ENCODE measurements at places on chromosomes 12 and 14.

- DNase-seq: no peak
These were observed 954 bp upstream of the CALCOCO1 start for GRCh38 chr12:53728206-53728605.

GRCh38 chr12:106288494-106289195 lies 13.9 kb upstream of the TCP11L2 start:
- DNase-seq: no peak

- no peak for DNase-seq
These were observed 24.1 kb upstream of the ATP2A2 start for GRCh38 chr12:110256780-110257431.

- DNase-seq: no peak
These were observed 41.6 kb upstream of the CDK17 start for GRCh38 chr12:96441816-96442215.

DNA sequence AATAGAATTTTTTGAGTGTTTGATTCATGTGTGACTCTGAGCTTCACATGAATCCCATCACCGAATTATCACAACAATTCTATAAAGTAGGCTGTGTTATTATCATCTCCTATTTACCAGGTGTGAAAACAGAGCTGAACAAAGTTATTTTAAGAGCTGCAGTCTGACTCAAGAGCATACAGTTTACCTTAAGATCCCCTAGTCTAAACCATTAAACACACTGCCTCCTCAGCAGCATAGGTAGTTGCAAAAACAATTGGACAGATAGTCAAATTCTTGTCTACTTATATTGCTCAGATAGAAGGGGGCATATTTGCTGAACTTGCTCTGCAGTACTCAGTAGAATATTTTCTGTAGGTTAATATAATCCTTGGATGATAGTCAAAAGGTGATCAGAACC lies 219.8 kb upstream of the ATP2B1 start:
- no peak for DNase-seq

GRCh38 chr12:42760550-42760949 lies 171.0 kb upstream of the PRICKLE1 start:
- no peak for DNase-seq

DNA sequence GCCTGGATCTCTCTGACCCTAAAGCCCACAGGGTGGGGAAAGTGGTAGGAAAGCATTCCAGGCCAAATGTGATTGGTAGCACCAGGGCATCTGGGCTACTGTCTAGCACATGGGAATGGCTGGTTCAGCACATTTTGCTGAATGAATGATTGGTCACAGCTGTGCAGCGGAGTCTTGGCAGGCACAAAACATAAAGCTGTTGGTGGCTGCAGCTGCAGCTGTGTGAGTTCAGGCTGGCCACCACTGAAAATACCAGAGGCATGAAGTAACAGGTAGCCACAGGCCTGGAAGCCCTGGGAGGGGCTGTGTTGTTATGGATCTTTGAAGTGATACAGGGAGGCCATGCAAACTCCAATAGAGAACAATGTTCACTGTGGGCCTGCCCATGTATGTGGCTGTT lies 72.7 kb downstream of the MYRFL start:
- no peak for DNase-seq

GRCh38 chr14:30994681-30995620 lies 30.5 kb upstream of the AP4S1 start:
- DNase-seq: no peak

DNA sequence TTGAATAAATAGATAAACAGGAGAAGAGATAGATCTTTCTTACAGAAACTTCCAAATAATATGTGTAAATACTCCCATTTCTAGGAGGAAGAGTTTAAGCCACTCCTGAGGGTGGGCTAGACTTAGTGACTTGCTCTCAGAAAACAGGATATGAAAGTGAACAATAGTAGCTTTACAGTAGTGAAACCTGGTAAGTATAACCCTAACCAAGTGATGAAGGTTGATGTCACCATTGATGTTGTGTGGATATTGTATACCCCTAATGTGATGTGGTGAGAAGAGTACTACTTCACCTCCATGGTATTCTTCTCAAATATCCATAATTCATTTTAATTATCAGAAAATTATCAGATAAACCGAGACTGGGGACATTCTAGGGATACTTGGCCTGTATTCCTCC lies 20.9 kb downstream of the AKAP6 start:
- no peak for DNase-seq

- no peak for DNase-seq
These were observed at the start of gene CNTN1 for GRCh38 chr12:40691913-40692764. CNTN1 (plus strand) TSS chr12:40692439.

DNA sequence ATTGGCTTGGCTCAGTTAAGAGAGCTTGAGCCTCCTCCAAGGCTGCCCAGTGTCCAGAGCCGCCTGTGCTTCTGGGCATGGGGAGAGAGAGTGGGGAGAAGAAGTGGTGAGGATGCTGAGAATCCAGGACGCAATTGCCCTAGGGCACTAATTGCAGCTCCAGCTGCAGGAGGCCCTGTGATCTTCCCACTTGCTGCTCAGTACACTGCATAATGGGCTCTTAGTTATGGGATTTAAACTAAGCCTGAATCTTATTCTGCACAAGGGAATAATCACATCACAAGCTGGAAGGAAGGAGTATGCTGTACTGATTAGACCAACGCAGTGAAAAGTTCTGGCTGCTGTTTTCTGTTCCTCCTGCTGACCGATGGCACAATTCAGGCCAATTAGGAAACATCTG lies 101.0 kb upstream of the PRMT8 start:
- DNase-seq: no peak

- DNase-seq: no peak
These were observed 88.7 kb upstream of the RAP1B start for GRCh38 chr12:68521848-68522502.

DNA sequence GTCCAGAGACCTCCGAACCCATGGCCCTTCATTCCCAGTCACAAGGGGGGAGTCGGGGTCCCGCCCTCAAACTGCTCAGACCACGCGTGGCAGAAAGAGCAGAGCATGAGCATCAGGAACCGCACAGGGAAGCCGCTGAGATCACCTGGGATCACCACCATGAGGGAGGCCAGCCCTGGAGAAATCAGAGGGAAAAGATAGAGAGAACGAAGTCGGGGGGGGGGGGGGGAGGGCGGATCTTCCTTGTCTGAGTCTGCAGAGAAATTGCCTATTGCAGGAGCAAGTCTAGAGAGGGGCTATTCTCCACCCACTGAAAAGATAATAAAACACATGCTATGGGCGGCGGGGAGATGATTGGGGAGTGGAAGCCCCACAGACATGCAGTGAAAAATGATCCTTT lies 884 bp upstream of the TMEM132C start:
- no peak for DNase-seq

DNA sequence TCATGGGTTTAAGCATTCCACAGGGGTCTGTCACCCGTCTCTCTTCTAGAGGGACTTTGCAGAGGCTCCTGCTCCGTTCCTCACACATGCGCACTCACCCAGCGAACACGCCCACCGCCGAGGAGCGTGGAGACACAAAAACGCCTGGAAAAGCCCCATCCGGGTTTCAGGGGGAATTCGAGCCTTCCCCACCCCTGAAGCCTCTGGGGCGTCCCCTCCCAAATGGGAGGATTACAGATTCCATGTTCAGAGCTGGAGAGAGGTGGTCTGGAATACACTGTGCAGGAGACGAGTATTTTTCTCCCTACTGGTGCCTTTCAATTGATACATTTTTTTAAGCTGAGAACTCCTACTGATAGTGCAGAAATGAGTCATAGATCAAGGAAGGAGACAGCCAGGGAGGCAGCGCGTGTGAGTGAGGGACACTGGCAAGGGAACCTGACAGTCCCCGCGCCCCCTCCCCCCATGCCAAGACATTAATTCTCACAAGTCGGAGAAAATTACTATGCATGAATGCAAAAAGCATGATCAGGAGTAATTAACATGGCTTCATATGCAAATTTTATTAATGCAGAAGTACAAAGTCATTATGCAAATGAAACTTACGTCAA lies 36.9 kb downstream of the BCL11B start:
- DNase-seq: no peak

- no peak for DNase-seq
These were observed 270.6 kb downstream of the SLC6A15 start for GRCh38 chr12:84641940-84642545.

DNA sequence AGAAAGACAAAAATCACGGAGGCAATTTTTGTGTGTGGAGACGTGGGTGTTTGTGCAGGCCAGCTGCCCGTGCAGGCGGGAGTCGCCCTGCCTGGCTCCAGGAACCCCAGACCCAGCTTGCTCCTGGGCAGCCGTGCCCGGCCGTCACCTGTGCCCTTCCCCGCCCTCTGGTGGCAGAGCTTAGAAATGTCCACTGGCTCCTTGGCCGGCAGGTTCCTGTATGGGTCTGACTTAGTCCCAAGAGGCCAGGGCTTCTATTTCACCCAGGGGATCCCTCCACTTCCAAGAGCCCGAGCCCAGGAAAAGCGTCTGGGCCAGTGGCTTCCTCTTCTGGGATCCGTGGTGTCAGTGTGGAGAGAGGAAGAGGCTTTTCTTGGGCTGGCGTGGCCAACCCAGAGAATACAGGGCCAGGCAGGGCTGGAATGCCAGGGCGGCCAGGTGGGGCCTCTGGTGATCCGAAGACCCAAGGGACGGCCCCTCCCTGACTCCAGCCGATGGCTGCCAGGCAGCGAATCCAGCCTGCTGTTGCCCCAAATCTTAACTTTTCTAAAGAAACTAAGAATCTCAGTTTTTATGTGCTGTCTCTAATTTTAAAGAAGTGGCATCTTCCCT lies 120.9 kb downstream of the TMEM132C start:
- DNase-seq: no peak

GRCh38 chr12:14979468-14979867 lies 6.6 kb downstream of the PDE6H start:
- DNase-seq: no peak

DNA sequence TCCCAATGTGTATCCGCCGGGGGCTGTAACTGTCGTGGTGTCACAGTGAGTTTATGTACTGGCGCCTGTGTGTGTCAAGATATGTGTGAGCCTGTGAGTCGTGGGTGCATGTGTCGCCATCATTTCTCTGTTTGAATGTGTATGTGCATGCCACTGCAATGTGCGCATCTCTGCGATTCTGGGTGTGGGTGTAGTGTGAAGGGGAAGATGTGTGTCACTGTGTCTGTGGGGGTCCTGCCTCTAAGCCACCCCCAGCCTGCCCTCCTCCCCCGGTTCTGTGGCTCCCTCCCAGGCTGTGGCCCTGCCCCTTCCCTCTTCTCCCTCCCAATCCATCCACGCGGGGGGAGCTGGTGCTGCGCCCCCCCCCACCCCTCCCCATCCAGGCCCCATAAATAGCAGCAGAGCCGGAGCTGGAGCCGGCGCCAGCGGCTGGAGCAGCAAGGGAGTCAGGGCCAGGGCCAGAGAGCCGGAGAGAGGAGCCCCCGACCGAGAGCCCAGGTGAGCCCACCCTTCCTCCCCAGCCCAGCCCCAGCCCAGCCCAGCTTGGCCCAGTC lies at the start of gene CPNE6:
CPNE6 (plus strand) TSS at position 419 of the 554 bp plus-strand sequence. CDS start 1,375 bp downstream, outside the sequence.
- no peak for DNase-seq

DNA sequence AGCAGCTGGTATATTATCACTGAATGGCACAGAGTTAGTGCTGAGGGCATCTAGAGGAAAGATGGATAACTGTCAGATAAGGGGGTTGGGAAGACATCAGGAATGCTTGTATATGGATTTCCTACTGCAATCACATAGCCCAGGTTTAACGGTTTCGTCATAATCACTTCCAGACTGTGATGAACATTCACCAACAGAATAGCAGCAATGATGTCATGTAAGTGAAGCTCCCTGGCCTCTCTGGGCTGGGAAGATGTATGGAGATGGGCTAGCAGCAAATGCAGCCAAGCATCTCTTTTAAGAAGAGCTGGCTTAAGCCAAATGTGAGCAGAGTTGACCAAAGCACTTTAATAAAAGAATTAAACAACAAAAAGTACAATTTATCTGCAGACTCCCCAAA lies 714.6 kb downstream of the GALC start:
- DNase-seq: no peak

DNA sequence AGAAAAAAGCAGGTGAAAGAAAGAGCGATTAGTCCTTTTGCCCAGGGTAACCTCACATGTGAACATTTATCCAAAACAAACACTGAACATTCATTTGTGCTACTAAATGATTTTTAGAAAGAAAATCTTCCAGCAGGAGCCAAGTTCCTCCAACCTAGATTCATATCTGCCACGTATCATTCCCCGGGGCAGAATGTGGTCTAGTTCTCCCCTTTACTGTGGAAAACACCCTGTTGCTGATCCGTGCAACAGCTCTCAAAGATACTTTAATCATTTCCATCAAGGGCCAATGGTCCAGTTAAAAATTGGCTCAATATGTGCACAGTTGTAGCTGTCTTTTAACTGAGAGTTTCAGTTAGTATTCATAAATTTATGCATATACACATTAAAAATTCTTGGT lies 479.1 kb downstream of the ATP23 start:
- no peak for DNase-seq

GRCh38 chr12:87270919-87271318 lies 758.3 kb downstream of the C12orf50 start:
- no peak for DNase-seq

DNA sequence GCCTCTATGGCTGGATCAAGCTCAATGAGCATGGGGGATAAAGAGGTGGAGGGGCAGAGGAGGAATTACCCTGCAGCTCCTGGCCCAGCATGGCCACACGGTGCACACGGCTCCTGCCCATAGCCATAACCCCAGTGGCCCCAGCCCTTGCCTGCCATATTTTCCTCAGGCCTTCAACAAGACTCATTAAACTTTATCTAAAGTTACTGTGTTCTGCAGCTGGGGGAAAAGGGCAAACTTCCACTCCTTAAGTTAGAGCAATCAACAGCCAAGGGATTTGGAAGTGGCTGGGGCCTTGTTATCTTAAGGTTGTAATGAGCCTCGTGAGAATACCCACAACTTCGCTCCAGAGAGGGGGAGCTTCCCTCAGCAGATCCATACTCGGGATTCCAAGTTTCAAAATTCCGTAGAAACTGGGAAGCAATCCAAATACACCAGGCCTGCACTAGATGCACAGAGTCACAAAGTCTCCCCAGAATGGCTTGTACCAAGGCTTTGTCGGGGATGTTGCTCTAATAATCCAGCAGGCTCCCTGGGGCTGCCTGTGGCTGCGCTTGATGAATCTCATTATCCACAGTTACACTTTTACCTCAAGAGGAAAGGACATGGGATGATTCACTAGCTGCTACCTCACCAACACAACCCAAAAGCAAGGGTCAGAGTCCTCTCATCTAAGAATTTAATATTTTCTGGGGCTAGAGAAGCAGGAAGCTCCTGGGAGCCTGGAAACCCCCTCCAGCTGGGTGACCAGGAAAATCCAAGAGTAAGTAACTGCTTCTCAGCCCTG lies 13.0 kb upstream of the OR6J1 start:
- no peak for DNase-seq

DNA sequence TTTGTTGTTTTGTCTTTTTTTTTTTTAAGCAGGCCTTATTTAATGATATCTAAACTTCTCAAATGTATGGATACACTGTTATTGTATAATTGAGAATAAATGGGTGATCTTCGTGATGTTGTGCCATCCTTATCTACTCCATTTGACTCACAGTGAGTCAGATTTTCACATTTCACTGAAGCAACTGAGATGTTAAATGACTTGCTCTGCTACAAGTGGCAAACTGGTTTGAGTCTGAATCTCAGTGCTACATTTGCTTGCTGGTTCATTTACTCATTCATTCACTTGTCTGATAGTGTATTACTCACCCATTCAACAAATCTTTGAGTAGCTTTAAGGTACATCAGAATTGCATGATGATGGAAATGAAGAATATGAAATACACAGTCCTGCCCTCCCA lies 2.6 kb downstream of the KIAA0586 start:
- no peak for DNase-seq
